Occipital lobe (tissue), 3 donors: ENCODE measurements at places on chromosomes 11 and 22. TPM values are rescaled to one million over a fixed set of nuclear protein-coding genes. Genes with fewer than 3 reads are reported as not detected.

The USP2 gene
- 1.6 TPM for total RNA-seq

DNA sequence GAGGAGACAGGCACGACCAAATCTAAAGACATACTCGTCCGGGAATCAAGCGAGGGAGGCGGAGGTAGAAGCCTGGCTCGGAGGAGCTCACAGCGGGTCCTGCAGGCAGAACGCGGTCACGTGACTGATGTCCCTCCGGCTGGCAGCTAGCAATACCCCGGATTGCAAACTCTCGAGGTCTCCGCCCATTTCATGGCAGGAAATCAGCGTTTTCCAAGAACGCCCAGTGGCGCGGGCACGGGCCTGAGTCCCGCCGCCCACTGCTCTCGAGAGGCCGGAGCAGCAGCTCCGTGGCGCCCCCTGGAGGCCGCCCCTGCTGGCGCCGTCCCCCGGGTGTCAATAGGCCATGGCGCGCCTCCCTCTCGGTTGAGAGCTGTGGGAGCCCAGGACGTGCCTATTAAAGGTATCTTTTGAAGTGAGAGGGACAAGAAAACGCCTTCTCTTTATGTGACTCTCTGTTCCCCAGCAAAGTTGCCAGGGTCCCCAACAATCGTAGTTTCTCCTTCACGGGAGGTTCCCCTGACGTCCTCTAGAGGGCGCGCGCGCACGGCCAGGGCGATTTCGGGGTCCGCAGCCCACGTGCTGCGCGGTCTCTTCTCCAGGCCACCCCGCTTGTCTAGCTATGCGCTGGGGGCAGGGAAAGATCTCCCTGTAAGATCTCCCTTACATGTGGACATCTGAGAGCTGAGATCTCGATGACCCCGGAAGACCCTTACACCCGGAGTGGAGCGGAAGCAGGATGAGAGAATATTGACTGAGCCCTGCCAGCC is 37.3 kb upstream of the RBFOX2 start:
- peak; percentile 78 for DNase-seq

DNA sequence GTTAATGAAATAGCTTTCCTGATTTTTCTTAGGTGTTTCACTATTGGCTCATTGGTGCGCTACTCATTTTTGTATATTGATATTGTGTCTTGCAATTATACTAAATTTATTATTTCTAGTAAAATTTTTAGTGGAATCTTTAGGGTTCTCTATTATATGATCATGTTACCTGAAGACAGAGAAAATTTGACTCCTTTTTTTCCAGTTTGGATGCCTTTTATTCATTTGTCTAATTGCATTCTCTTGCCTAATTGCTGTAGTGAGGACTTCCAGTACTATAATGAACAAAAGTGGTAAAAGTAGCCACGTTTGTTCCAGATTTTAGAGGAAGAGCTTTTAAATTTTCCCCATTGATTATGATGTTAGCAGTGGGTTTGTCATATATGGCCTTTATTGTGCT is 114.0 kb upstream of the SERPIND1 start:
- DNase-seq = no peak

DNA sequence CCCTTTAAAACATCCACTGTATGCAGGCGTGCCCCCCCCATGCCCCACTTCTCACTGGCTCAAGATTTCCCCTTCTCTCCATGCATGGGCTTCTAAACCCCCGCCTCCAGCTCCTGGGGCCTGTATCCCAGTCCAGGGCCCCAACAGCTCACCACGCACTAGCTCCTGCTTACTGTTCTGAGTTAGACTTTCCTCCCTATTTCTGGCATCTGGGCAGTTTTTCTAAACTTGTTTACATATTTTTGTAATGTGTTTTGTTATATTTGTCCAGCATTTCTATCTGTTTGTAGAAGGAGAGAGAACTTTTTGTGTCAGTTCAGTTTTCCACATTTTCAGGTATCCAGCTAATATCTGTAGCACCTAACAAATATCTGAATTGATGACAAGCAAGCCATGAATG is 178.5 kb downstream of the SPON1 start:
- DNase-seq = no peak

The SF3A1 gene
- total RNA-seq = 16.1 TPM

DNA sequence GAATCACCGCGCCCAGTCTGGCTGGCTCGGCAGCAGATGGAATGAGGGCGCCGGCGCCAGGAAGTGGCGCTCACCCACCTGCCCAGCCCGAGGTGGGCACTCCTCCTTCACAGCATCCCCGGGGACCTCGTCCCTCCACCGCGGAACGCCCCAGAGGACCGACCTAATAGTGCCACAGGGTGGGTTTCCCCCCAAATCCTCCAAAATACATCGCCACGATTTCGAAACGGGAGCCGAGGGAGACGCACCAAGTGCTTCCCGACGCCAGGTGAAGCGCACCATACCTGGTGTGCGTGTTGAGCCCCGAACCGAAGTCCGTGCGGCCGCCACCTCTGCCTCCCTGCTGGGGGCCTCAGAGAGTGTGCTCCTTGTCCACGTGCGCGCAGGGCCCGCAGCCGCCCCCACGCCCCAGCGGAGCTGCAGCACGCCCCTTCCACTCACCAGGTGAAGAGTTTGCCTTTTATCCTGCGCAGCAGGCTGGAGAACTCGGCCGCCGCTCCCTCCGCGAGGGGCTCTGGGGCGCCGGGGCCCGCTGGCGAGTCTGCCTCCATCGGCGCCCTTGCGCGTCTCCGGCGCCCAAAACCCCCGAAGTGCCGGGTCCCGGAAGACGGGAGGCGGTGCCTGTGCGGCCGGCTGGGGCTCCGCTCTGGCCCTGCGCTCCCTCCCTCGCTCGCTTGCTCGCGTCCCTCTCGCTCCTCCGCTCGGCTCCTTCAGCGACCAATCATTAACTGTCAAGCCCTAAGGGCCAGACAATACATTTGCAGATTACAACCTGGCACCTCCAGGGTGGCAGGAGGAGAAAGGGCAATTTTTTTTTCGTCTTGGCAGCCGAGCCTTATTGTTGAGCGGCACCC is at the start of gene SLC35F2:
SLC35F2 (minus strand) TSS at position 571 of the 854 bp plus-strand sequence; CDS start at position 551, 20 bp downstream.
- DNase-seq = peak; percentile 9

The DGAT2 gene
- 4.4 TPM for total RNA-seq

DNA sequence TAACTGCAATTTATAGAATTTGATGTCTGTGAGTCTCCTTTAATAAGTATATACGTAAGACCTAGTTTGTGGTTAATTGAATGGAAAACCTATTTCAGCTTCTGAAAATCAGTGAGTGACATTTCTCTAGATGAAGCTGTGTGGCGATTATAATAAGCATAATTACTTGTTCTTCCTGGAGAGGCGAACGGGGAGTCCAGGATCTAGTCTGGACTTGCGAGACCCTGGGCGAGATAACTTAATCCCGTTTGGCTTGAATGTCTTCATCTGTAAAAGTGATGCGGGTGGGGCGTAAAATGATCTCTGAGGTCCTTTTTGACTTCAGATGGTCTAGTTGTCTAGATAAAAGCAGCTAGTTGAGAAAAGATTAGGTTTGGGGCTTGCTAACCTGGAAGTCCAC is 1.1 kb downstream of the PRRG4 start:
- DNase-seq = no peak

- no peak for DNase-seq
These were observed 3.3 kb downstream of the PHOX2A start for GRCh38 chr11:72240461-72241290.

DNA sequence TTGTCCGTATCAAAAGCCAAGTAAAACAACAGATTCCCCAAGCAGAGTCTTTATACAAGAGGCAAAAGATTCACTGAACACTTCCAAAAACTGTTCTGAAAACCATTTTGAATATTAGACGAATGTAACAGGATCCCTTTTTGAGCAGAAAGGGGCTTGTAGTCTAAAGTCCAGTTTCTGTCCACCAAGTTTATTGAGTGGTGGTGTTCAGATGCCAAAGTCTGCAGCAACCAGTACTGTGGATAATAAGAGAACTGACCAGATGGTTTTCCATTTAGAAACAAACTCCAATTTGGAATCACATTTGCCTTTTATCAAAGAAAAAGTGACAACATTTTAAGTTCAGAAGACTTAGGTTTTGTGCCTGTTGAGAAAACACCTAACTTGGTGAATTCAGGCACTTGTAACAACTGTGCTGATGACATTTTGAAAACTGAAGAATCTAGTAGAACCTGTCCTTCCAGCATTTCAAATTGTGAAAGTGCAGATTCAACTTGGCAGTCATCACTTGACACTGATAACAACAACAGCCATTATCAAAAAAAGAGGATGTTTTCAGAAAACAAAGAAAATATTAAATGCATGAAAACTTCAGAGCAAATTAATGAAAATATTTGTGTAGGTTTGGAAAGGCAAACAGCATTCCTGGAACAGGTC is 217.1 kb downstream of the CSNK2A3 start:
- DNase-seq = no peak

The PICALM gene
- total RNA-seq = 1,141 TPM

The UBQLN3 gene
- total RNA-seq = not detected

The AGBL2 gene
- total RNA-seq = 0.78 TPM

The TPP1 gene
- total RNA-seq = 7.3 TPM

The LGALS1 gene
- 119 TPM for total RNA-seq

The NTM gene
- total RNA-seq = 158 TPM

DNA sequence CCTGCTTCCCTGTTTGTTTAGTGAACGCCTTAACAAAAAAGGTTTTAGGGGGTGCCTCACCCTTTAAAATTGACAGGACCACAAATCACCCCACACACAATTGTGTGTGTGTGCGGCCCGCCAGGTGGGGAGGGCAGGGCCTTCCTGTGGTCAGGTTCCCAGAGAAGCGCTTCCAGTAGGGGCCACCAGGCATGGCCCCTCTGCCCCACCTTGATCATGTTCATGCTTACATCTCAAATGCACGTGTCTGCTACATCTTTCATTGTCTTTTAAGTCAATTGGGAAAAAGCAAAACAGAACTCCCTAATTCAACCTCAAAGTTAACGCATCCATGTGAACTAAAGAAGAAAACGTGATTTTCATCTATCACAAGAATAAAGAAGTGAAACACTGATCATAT is 1335.3 kb downstream of the TBC1D22A start:
- no peak for DNase-seq

GRCh38 chr22:22406445-22407027 is 102.0 kb downstream of the ZNF280B start:
- DNase-seq = no peak

The ASCL2 gene
- total RNA-seq = 1.4 TPM

GRCh38 chr22:45578524-45579147 is 76.0 kb downstream of the FBLN1 start:
- DNase-seq = no peak

GRCh38 chr11:68816917-68817419 is 24.7 kb downstream of the CPT1A start:
- no peak for DNase-seq

- no peak for DNase-seq
These were observed 49.7 kb downstream of the LINC01488 start for GRCh38 chr11:69531071-69531716.

The EMID1 gene
- total RNA-seq = 31.8 TPM

GRCh38 chr22:46923394-46923793 is 160.9 kb downstream of the TBC1D22A start:
- DNase-seq = no peak

- DNase-seq = no peak
These were observed 12.3 kb upstream of the APOA5 start for GRCh38 chr11:116804001-116804400.

The MS4A3 gene
- total RNA-seq = 0.16 TPM

DNA sequence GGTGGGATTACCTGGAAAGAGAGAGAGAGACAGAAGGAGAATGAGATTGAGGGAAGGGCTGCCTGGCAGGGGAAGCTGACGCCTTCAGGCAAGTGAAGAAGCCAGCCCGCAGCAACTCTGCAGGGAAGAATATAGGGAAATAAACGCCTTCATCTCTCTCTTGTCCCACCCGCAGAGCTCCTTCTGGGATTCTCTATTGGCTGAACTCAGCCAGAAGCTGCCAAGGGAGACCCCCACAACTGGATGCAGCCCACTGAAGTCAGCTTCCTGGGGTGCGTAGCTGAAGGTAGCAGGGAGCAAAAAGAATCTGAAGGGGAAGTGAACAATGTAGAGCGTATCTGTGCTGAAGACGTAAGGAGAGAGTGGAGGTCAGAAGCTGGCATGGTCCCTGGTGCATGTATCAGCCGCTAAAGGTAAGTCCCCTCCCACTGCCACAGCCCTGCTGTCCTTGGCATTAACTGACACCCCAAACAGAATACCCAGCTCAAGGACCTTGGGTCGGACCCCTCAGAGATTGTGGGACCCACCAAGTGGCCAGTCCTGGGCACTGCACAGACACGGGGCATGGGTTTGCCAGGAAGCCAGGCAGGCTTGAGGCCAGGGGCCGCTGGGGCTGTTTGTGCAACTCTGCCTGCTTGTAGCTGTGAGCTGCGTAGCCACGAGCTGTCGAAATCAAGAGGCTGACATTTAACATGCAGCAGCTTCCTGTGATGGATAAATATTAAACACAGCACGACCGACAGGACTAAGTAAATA is 469.9 kb downstream of the MN1 start:
- DNase-seq = no peak

GRCh38 chr22:22720724-22721261 is 76.4 kb downstream of the GGTLC2 start:
- no peak for DNase-seq

DNA sequence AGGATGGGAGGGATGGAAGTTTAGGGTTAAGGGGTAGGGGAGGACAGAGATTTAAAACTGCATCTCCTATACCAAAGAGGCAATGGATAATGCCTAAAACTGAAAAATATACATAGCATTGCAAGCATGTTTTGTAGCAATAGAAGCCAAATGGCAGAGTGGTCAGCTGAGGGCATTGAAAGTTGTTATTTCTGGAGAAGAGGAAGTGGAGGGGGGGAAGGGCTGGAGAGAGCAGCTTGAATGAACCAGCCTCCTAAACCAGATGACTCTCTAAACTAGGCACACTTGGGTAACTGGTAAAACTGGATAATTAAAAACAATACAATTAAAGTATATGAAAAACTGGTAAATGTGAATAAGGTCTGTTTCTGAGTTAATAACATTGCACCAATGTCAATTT is 70.3 kb upstream of the TP53I11 start:
- DNase-seq = no peak

GRCh38 chr22:45149671-45150070 is 14.1 kb upstream of the NUP50 start:
- DNase-seq = no peak

The BRSK2 gene
- total RNA-seq = 32.8 TPM

The IL10RA gene
- 6.7 TPM for total RNA-seq

DNA sequence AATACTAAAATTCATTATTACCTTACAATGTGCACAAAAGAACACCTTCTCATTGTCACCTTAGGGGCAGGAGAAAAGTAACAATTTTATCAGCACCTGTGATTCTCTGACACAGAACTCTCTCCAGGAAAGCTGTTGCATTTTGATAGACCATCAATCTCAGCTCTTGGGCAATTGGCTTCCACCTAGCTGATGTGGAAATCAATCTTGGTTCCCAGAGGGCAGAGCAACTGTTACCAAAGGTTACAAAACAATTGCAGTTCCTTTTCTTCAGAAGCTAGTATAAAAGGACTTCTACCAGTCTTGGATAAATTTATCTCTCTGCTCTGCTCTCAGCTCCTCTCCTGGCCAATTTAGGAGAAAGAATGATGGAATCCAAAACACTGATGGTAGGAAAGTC is 157.8 kb upstream of the DDI1 start:
- DNase-seq = no peak

GRCh38 chr11:67640021-67640757 is 626 bp upstream of the TBX10 start:
- DNase-seq = no peak

GRCh38 chr22:40414838-40415505 is 44.6 kb downstream of the SGSM3 start:
- no peak for DNase-seq
